Stomach (tissue), 19 donors: ENCODE measurements at places on chromosomes 5 and 9. TPM values are rescaled to one million over a fixed set of nuclear protein-coding genes. Genes with fewer than 3 reads are reported as not detected.

DNA sequence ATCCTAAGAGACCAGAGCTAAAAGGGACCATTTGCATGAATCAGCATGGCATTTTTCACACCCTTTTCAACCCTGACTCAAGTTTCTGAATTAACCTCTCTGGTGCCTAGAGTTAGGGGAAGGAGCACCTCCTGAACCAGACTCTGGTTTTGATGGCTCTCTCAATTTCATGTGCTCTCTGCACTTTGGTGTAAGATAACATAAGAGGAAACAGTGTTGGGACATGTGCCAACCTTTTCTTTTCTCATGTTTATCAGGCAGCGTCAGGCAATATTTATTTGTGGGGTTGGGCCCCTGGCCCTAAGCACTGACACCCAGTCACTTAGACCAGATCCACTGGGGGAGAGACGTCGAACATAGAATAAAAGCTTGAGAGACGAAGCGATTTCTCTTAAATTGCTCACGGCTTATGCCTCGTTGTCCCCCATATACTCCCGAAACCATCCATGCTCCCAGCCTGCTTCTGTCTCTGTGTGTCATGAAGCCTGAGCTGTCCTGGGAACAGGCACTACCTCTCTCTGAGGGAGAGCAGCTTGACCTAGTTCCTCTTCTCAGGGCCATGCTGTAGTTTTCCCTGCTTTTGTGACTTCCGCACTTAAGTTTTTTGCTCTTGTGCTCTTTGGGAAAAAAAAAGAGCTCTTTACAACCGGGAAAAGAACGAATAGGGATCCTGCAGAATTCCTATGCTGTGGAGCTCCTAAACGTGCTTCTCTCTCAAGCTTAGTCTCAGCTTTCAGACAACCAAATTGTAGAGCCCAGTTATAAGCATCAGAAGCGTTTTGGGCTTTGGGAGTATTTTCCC lies 195.7 kb downstream of the NR3C1 start:
- no peaks in the 10 kb centered on the region for H3K27me3 ChIP-seq
- H3K36me3 ChIP-seq: no peaks in the 10 kb centered on the region
- H3K4me1 ChIP-seq: peaks cover 12% of the 10 kb centered on the region
- peak; percentile 76 for DNase-seq
- H3K27ac ChIP-seq: peak overlapping the region; percentile 30

IFNA21 gene
- not detected for total RNA-seq

TEX48 gene
- total RNA-seq: not detected

- no peaks in the 10 kb centered on the region for H3K4me1 ChIP-seq
- H3K4me3 ChIP-seq: no peak overlapping the region
- H3K27me3 ChIP-seq: no peaks in the 10 kb centered on the region
- peak; percentile 16 for DNase-seq
- no peak overlapping the region for H3K27ac ChIP-seq
- no peaks in the 10 kb centered on the region for H3K36me3 ChIP-seq
These were observed 29.2 kb downstream of the FREM1 start for GRCh38 chr9:14881006-14881405.

- peaks cover 19% of the 10 kb centered on the region for H3K4me1 ChIP-seq
- no peak for DNase-seq
- no peak overlapping the region for H3K4me3 ChIP-seq
- no peaks in the 10 kb centered on the region for H3K36me3 ChIP-seq
These were observed 131.5 kb upstream of the GRHPR start for GRCh38 chr9:37290940-37291485.

SPINK4 gene
- not detected for total RNA-seq

ISL1 gene
- total RNA-seq: 7.7 TPM

- H3K36me3 ChIP-seq: no peaks in the 10 kb centered on the region
- no peak overlapping the region for H3K27ac ChIP-seq
- DNase-seq: no peak
- H3K4me3 ChIP-seq: no peak overlapping the region
These were observed 160.5 kb upstream of the TNC start for GRCh38 chr9:115278326-115279035.

DNA sequence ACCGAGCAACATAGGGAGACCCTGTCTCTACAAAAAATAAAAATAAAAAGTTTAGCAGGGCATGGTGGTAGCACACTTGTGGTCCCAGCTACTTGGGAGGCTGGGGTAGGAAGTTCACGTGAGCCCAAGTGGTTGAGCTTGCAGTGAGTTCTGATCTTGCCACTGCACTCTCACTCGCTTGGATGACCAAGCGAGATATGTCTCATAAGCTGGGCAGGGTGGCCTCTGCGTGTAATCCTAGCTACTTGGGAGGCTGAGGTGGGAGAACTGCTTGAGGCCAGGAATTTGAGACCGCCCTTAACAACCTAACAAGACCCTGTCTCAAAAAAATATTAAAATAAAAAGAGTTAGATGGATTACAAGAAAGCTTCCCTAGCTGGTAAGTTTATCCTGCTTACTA lies 32.5 kb downstream of the RASA1 start:
- DNase-seq: no peak
- H3K27me3 ChIP-seq: no peaks in the 10 kb centered on the region
- no peak overlapping the region for H3K4me3 ChIP-seq
- H3K27ac ChIP-seq: no peak overlapping the region
- no peaks in the 10 kb centered on the region for H3K4me1 ChIP-seq

DNA sequence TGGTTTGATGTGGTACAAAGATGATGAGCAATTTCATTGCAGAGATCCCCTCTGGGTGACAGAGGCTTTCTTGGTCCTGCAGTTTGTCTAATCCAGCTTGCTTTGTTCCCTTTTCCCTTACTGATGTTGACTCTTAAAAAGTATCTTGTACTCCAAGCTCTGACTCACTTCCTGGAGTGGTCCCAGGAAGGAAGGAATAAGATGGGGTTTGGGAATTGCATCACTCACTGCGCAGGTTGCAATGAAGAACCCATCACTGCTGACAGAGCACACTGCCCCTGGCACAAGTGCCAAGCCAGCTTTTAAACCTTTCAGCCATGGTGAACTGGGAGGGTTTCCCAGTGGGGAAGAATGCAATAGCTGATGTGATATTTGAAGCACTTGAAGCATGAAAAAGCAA lies 662.2 kb upstream of the CTNND2 start:
- H3K4me3 ChIP-seq: no peak overlapping the region
- no peak for DNase-seq
- H3K27me3 ChIP-seq: no peaks in the 10 kb centered on the region
- H3K27ac ChIP-seq: no peak overlapping the region
- H3K36me3 ChIP-seq: no peaks in the 10 kb centered on the region
- no peaks in the 10 kb centered on the region for H3K4me1 ChIP-seq

NDFIP1 gene
- total RNA-seq: 123 TPM

- no peak overlapping the region for H3K27ac ChIP-seq
- peaks cover 5% of the 10 kb centered on the region for H3K4me1 ChIP-seq
- no peak overlapping the region for H3K4me3 ChIP-seq
- no peak for DNase-seq
- H3K27me3 ChIP-seq: no peaks in the 10 kb centered on the region
These were observed 274.4 kb downstream of the MARCHF11 start for GRCh38 chr5:15904899-15905830.

HK3 gene
- not detected for total RNA-seq
